ENCODE measurements at places on chromosomes 1 and 21. TPM values are rescaled to one million over a fixed set of nuclear protein-coding genes. Genes with fewer than 3 reads are reported as not detected.

Gene FCRL1
- not detected for polyA plus RNA-seq

Gene ADGRL4
- not detected for polyA plus RNA-seq

Gene TEX50
- polyA plus RNA-seq = not detected

Gene CC2D1B
- 13.8 TPM for polyA plus RNA-seq

Gene KCNN3
- polyA plus RNA-seq = 0.03 TPM

Gene RHBDL2
- 3.2 TPM for polyA plus RNA-seq

Gene ARPC5
- 125 TPM for polyA plus RNA-seq

Gene PEAR1
- polyA plus RNA-seq = 0.17 TPM

Gene OR2L2
- not detected for polyA plus RNA-seq

Gene TMEM82
- polyA plus RNA-seq = not detected

Gene LHX8
- not detected for polyA plus RNA-seq

Gene NENF
- 37.5 TPM for polyA plus RNA-seq

Gene MAP10
- polyA plus RNA-seq = 0.34 TPM

Gene PGBD5
- not detected for polyA plus RNA-seq

Gene WDR77
- polyA plus RNA-seq = 165 TPM

Gene CTH
- polyA plus RNA-seq = 8.2 TPM

Gene LRRC38
- polyA plus RNA-seq = not detected

Gene LAMC2
- 1,668 TPM for polyA plus RNA-seq

Gene LYST
- 6.1 TPM for polyA plus RNA-seq

Gene ACTN2
- polyA plus RNA-seq = not detected

Gene SLAMF8
- not detected for polyA plus RNA-seq

Gene S100A12
- 1.0 TPM for polyA plus RNA-seq

Gene MXRA8
- polyA plus RNA-seq = 0.09 TPM

Gene LCE1E
- 3.4 TPM for polyA plus RNA-seq

Gene C1orf87
- polyA plus RNA-seq = not detected

Gene ITLN1
- polyA plus RNA-seq = not detected

Gene DDAH1
- 7.6 TPM for polyA plus RNA-seq

Gene ETV3L
- polyA plus RNA-seq = not detected

Gene TBCE
- polyA plus RNA-seq = 15.2 TPM

Gene GIPC2
- polyA plus RNA-seq = not detected

Gene SPRR1B
- polyA plus RNA-seq = 168 TPM

Gene NID1
- polyA plus RNA-seq = 3.7 TPM

Gene BCAN
- not detected for polyA plus RNA-seq

Gene STYXL2
- not detected for polyA plus RNA-seq

Gene RBP7
- polyA plus RNA-seq = 0.48 TPM

Gene DNTTIP2
- polyA plus RNA-seq = 22.1 TPM

Gene LPAR3
- 32.7 TPM for polyA plus RNA-seq

Gene NDUFV3
- polyA plus RNA-seq = 47.8 TPM

Gene ZNF669
- polyA plus RNA-seq = 3.1 TPM

Gene LDLRAD1
- polyA plus RNA-seq = not detected

Gene LAPTM5
- polyA plus RNA-seq = 1.8 TPM

Gene AMY1B
- polyA plus RNA-seq = not detected

Gene PGLYRP4
- polyA plus RNA-seq = 0.11 TPM

Gene LYPD8
- polyA plus RNA-seq = not detected

Gene GJA8
- polyA plus RNA-seq = not detected

Gene S100A11
- 4,742 TPM for polyA plus RNA-seq

Gene BNIPL
- polyA plus RNA-seq = 0.42 TPM

Measured in mammary epithelial cell (primary cell).